Stimulated activated CD4-positive, alpha-beta T cell treated with anti-CD3 and anti-CD28 coated beads, TNF-alpha, amount 100 ng/mL, for 24 hours (primary cell): ENCODE measurements at places on chromosomes 1 and 21.

DNA sequence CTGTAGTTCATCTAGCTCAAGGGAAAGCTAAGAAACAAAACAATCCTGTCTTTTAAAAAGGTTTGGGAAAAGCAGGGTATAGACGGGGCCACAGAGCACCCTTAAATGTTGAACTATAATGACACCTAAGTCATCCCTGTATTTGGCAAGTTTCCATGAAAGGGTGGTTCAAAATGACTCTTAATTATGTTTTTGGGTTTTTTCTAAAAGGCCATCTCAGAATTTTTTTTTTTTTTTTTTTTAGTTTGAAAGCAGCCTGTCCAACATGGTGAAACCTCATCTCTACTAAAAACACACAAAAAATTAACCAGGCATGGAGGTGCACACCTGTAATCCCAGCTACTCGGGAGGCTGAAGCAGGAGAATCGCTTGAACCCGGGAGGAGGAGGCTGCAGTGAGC, 22.2 kb downstream of the TOMM20 start:
- no peak for DNase-seq

DNA sequence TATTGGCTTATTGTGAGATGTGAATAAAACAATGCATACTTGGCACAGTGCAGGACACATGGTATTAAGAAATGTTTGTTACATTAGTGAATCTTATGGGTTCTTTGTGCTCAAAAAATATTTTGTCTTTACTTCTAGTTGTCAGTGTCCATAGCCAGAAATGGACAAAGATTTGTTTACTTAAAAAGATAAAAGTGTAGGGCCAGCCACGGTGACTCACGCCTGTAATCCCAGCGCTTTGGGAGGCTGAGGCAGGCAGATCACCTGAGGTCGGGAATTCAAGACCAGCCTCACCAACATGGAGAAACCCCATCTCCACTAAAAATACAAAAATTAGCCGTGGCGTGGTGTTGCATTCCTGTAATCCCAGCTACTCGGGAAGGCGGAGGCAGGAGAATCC, 654.6 kb upstream of the NEGR1 start:
- DNase-seq = no peak

- no peak for DNase-seq
Observed at GRCh38 chr1:27402349-27402754, 9.9 kb downstream of the GPR3 start.

GRCh38 chr1:234564035-234565029, 45.6 kb downstream of the IRF2BP2 start:
- no peak for DNase-seq

- no peak for DNase-seq
Observed at GRCh38 chr1:230326971-230327891, 98.9 kb downstream of the PGBD5 start.

DNA sequence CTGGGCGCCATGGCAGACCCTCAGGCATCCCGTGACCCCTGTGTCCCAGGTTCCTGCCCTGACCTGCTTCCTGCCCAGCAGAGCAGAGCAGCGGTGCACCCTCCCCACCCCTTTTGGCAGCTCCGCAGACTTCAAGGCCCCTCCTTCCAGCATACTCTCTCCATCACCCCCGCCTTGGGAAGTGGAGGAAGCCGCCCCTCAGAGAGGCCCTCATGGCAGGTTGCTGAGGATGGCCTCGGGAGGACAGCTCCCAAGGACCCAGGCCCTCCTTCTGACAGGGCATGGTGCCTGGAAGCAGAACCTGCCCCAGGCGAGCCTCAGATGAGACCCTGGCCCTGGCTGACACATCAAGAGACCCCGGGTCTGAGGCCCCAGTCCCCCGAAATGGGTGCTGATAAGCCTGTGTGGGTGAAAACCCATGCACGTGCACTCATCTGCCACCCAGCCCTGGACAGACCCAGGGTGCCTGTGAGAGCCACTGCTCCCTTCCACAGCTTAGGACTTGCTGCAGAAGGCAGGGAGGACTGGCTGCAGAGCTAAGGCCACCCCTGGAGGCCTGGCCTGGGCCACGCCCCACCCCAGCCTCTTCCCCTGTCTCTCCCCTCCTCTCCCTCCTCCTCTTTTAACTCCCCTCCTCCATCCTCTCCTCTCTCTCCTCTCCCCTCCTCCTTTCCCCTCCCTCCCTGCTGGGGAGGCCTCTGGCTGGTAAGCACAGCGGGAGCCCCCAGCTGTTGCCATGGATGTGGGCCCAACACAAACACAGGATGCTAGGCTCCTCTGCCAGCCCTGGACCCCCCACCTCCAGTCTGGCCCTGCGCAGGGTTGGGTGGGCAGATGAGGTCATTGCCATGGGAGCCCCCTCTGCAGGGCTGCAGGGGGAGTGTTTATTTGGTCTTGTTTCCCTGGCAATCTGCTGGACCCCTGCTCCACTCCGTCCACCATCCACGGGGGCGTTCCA, 33.7 kb downstream of the WNT9A start:
- no peak for DNase-seq

DNA sequence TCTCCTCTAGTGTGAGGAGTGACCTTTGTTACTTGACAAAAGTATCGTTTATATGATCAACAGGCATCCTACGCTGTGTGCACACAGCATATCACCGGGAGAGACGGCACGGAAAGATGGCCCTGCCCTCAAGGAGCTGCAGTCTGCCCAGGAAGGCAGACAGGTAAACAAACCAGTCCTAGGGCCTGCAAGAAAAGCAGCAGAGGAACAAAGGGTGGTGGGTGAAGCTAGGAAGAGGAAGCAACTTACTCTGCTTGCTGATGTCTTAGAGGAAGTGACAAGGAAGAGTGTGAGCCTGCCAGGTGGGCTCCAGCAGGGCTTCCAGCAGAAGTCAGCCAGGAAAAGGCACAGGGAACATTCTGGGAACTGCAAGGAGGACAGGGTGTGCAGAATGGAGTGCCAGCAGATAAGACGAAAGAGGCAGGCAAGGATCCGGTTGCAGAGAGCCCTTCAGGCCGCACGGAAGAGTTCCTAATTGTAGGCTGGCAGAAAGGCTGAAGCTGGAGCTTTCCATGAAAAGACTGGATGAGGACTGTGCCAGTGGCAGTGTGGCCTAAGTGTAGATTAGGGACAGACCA, 106.7 kb downstream of the SLC45A1 start:
- peak; percentile 35 for DNase-seq

DNA sequence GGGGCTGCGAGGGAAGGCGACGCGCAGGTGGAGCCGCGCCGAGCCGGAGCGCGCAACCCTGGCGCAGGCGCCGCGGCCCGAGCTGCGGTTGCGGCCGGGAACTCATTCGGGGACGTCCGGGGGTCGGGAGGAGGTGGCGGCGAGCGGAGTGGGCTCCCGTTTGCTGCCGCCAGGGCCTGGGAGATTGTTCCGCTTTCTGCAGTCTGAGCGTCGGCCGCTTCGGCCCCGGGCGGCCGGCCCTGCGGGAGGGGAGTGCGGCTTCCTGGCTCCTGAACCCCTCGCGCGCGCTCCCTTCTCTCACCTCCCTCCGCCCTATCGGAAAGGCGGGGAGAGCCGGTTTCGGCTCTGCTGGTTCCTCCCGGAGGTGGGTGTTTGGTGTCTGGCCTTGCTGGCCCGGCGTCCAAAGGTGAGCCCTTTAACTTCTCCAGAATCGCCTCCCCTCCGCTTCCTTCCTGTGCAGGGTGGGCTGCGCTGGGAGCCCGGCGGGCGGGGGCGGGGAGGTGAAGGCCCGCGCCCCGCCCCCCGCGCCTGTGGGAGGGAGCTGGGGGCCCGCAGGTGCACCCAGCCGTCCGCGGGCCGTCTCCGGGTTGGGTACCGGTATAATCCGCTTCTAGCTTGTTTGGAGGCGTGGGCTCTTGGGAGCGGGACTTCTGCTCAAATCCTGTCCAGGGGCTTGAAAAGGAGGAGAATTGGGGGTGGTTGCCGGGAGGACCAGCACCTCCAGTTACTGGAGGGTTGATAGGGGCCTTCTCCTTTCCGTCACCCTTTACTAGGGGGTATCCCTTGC, 683 bp downstream of the LRRC8D start:
- peak; percentile 20 for DNase-seq

DNA sequence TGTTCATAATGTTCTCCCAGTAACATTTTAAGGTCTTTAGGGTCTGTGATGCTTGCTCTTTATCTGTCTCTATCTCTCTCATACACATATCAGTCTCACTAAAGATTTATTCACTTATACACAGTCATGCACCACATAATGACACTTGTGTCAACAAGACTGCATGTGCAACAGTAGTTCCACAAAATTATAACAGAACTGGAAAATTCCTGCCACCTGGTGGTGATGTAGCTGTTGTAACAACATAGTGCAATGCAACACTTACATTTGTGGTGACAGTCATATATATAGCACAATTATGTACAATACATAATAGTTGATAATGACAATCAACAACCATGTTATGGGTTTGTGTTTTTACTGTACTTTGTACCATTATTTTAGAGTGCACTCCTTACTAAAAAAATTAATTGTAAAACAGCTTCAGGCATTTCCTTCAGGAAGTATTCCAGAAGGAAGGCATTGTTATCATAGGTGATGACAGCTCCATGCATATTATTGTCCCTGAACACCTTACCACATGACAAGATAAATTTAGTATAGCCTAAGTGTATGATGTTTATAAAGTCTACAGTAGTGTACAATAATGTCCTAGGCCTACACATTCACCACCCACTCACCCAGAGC, 8.1 kb downstream of the TDRD5 start:
- no peak for DNase-seq

DNA sequence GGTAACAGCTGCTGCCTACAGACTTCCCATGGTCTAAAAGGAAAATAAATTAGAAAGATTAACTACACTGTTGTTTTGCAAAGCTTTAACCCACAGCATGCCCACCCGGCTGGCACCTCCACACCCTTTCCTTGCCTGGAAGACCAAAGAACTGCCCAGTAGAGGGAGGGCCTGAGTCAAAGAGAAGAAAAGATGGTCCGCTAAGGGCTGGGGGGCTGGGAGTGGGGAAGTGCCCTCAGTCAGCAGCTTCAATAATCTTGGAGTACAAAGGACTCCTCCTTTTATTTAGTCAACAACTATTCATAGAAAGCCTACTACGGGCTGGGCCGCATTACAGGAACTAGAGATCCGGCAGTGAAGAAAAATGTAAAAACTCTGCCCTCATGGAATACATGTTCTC, 40.6 kb downstream of the ERI3 start:
- no peak for DNase-seq

DNA sequence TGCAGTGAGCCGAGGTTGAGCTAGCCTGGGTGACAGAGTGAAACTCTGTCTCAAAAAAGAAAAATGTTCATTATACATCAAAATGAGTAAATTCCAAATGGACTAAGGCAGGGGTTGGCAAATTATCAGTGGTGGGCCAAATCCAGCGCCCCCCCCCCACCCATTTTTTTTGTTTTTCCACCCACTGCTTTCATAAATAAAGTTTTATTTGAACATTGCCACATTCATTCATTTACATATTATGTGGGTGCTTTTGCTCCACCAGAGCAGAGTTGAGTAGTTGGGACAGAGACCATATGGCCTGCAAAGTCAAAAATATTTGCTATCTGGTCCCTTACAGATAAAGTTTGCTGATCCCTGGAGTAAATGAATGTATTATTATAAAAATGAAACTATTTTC, 99.4 kb downstream of the ZMYM4 start:
- DNase-seq = no peak

DNA sequence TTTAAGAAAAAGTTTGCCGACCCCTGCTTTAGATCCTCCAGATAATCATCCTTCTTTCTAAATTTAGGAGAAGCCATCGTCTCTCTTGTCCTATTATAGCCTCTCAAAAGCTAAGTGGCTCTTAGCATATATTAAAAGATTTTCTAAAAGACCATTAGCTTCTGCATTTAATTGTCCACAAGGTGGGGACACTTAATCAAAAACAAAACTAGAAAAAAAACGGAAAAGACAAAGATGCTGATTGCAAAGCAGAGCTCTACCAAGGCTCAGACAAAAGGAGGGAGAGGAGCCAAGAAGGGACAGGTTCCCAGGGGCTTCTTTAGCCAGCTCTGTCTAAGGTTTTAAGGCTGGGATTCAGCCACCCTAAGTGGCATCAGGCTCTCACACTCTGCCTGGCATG, 128.3 kb upstream of the HMGB4 start:
- no peak for DNase-seq

DNA sequence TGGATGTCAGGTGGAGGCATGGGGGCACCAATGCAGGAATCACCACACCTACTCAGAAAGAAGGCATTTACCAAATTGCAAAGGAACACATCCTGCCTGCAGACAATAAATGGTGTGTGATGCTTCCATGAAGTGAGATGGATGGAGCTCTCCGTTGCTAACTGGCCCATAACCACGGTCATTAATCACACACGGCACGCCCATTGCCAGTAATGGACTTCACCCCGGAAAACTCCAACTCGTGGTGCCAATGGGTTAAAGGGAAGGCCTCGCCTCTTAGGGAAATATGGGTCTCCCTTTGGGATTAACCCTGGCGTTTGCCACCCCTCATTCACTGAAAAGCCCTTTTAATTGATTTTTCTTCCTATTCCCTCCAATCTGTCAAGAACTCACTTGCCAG, 443.1 kb upstream of the DAB1 start:
- DNase-seq = no peak

GRCh38 chr1:24995661-24996060, 65.6 kb upstream of the RUNX3 start:
- no peak for DNase-seq

DNA sequence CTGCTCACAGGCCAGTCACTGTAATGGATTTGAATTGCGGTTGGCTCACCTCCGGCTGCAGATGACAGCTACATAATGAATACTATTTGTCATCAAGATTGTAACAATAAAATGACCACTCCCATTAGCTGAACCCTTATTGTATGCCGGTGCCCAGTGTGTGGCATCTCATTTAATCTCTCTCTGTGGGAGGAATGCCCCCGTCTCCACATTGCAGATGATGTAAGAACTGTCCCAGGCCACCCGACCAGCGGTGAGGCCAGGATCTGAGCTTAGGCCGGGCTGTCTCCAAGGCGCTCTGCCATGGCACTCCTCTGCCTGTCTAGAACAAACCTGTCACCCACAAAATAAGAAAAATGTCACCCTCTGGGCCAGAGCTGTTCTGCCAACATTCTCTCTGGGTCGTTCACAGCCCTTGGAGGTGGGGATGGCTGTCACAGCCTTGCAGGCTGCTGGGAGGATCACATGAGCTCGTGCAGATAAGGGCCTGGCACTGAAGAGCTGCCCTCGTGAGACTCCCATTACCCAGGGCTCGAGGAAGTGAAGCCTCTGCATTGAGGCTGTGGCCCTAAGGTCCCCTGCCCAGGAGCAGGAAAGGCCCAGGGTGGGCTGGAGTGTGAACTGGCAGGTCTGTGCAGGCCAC, 52.7 kb downstream of the ECE1 start:
- DNase-seq = no peak
